ENCODE measurements at places on chromosomes 7 and 10. TPM values are rescaled to one million over a fixed set of nuclear protein-coding genes. Genes with fewer than 3 reads are reported as not detected.

The RBM20 gene
- 3.9 TPM for total RNA-seq

The TRIM50 gene
- total RNA-seq = not detected

The CDK5 gene
- 30.5 TPM for total RNA-seq

The FXYD4 gene
- total RNA-seq = not detected

The SLIT1 gene
- 0.07 TPM for total RNA-seq

The PVRIG gene
- not detected for total RNA-seq

The TSC22D4 gene
- total RNA-seq = 57.0 TPM

The UNC5B gene
- total RNA-seq = 3.1 TPM

The NFE2L3 gene
- total RNA-seq = 7.5 TPM

The PARD3 gene
- total RNA-seq = 55.2 TPM

The RAPGEF5 gene
- total RNA-seq = 0.06 TPM

The CPA4 gene
- total RNA-seq = 3.6 TPM

The FGFBP3 gene
- 2.6 TPM for total RNA-seq

The DNAJC12 gene
- total RNA-seq = 56.6 TPM

The GDF2 gene
- not detected for total RNA-seq

The MACROH2A2 gene
- 23.6 TPM for total RNA-seq

The OR2F2 gene
- not detected for total RNA-seq

The FAM25G gene
- total RNA-seq = 0.73 TPM

The NOS3 gene
- 0.58 TPM for total RNA-seq

The MMD2 gene
- not detected for total RNA-seq

The GOLGA7B gene
- total RNA-seq = 3.4 TPM

The FAM53B gene
- total RNA-seq = 13.6 TPM

The TDRD1 gene
- not detected for total RNA-seq

The CALN1 gene
- not detected for total RNA-seq

The NUTM2D gene
- 1.4 TPM for total RNA-seq

The CAV2 gene
- 209 TPM for total RNA-seq

The OPALIN gene
- not detected for total RNA-seq

The TMEM130 gene
- total RNA-seq = 0.30 TPM

The LIPF gene
- not detected for total RNA-seq

The LRRN3 gene
- total RNA-seq = not detected

The ABCC2 gene
- 103 TPM for total RNA-seq

The NEURL1 gene
- 0.50 TPM for total RNA-seq

The SMO gene
- total RNA-seq = 11.8 TPM

The ICA1 gene
- 1.1 TPM for total RNA-seq

The TCF7L2 gene
- 22.2 TPM for total RNA-seq

The CRYGN gene
- total RNA-seq = not detected

The PDK4 gene
- total RNA-seq = 28.0 TPM

The CACNA2D1 gene
- 7.1 TPM for total RNA-seq

The GRID2IP gene
- not detected for total RNA-seq

The ZNF212 gene
- total RNA-seq = 12.0 TPM

The SLC25A28 gene
- 27.3 TPM for total RNA-seq

The PDZD7 gene
- 1.1 TPM for total RNA-seq

The AMZ1 gene
- 0.05 TPM for total RNA-seq

The ZNHIT1 gene
- total RNA-seq = 87.2 TPM

The TAS2R5 gene
- 0.34 TPM for total RNA-seq

Measured in A549 treated with AZD2906 at 1 μM for 4 hours (cell line).